HFFc6 (cell line): ENCODE measurements at places on chromosomes 5 and 9.

DNA sequence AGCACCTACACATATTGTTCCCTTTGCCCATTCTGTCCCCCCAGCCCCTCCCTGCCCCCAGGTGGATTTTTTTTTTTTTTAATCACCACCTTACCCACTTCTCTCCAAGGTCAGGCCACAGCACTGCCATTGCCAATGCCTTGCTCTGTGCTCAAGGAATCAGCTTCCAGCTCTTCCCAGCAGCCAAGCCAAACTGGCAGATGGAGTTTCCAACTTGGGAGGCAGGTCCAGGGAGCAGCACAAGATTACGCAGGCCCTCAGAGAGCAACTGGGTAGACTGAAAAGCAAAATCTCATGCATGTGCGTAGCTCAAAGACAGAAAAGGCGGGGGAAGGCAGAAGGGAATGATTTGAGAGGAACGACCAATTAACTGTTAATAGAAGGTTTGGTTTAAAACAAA is 15.1 kb downstream of the GRHPR start:
- DNase-seq, result no peak

- DNase-seq, result no peak
Observed at GRCh38 chr5:172661526-172661925, 20.5 kb downstream of the NEURL1B start.

DNA sequence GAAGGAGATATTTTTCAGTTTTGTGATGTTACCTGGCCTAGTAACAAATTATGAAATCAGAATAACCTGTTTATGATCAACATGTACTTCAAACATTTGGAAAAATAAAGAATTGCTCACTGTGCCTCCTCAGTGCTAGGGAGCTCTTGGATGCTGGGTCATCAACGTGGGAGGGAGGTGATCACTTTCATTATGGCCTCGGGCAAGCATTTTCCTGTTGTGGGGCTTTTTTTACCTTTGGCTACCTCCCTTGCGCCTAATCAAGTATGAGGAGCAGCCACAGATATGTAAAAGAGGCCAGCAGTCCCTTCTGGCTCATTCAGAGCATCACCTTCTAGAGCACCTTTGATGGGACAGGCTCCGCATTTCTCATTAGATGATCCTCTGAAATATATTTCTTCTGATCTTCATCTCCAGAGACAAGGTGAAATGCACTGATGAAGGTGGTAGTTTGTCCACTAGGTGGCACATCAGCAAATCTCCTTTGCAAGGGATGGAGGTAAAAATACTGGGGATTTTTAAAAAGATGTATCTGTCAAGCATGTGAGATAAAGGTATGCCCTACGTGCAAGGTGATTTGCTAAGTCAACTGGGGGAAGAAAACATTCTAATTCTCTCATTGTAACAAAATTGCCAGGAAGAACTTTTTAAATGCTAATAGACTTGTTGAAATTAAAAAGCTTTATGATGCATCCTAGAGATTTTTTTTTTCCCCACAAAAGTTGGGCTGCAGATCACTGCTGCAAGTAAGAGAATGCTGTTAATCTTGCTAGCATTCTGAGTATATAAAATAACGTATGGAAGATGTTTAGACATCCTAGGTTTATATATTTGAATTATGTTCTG is 218.2 kb downstream of the MAST4 start:
- DNase-seq, result peak; percentile 57

GRCh38 chr5:3217114-3217513 is 378.5 kb upstream of the IRX1 start:
- no peak for DNase-seq

GRCh38 chr9:104997536-104997935 is 69.6 kb upstream of the ABCA1 start:
- no peak for DNase-seq

GRCh38 chr9:84123648-84124406 is 143.2 kb downstream of the RMI1 start:
- DNase-seq, result no peak

GRCh38 chr5:110377361-110377760 is 349.1 kb downstream of the TMEM232 start:
- no peak for DNase-seq

DNA sequence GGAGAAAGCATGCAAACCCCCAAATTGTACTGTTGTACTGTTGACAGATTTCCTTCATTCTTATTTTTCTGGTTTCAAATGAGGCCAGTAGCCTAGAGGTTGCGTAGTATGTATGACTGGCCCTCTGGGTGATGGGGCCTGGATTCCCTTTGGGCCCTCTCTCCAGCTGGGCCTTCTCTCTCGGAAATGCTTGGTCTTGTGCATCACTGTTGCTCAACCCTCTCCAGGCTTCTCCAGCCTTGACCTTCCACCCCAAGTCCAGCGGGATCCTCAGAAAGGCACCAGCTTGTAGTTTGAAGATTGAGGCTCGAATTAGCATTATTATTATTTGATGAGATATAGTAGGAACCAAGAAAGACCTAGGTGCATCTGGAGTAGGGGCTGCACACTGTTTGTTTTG is 87.0 kb downstream of the ANGPTL2 start:
- DNase-seq, result no peak

DNA sequence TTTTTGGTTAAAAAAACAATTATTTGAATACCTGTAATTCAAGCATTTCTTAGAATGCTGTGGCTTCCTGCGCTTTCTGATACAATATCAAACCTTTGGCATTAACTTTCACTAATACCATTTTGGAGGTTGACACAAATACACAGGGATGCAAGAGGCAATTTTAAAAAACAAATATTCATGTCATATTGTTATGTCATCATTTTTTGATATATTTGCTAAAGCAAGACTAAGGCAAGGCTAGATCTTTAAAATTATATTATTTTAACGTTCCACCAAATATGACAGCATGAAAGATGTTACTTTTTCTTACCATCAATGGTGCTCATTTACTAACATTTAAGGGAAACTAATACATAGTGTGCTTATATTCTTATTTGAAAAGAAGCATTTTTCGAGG is 93.4 kb upstream of the FSD1L start:
- no peak for DNase-seq

GRCh38 chr5:157546456-157547100 is 29.0 kb downstream of the ADAM19 start:
- DNase-seq, result peak; percentile 29

DNA sequence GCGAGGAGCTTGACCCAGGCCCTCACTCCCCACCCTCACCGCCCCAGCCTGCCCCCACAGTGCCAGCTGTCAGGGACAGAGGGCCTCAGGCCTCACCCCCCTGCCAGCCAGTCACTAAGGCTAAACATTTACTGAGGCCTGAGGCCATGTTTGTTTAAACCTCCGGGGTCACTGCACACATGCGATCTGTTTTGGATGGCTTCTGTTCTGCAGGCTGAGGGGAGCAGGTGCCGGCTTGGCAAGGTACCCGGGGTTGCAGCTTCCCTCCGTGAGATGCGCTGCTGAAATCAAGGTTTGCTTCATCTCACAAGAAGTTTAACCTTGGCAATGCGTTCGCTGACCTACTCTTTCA is 103.3 kb upstream of the BOD1 start:
- DNase-seq, result no peak

- no peak for DNase-seq
Observed at GRCh38 chr5:113095831-113096230, 119.2 kb downstream of the DCP2 start.

DNA sequence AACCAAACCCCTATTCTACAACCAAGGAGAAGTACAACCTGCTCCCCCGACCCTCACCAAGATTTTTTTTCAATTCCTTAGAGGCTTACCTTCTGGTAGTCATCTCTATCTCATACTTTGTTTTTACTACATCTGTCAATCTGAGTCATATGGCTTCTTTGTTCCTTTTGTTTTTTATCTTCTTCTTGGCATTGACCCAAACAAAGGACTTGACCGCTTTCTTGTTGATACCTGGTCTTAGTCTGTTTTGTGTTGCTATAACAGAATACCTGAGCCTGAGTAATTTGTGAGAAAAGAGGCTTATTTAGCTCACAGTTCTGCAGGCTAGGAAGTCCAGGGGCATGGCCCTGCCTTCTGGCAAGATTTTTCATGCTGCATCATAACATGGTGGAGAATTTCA is 352.7 kb downstream of the MLLT3 start:
- no peak for DNase-seq

- DNase-seq, result no peak
Observed at GRCh38 chr9:109535365-109535764, 37.3 kb upstream of the PTPN3 start.

GRCh38 chr9:33633636-33634035 is 109.6 kb downstream of the ANKRD18B start:
- DNase-seq, result no peak

GRCh38 chr5:143227301-143227700 is 176.2 kb downstream of the NR3C1 start:
- no peak for DNase-seq
